ENCODE measurements at places on chromosomes 1 and 21.

DNA sequence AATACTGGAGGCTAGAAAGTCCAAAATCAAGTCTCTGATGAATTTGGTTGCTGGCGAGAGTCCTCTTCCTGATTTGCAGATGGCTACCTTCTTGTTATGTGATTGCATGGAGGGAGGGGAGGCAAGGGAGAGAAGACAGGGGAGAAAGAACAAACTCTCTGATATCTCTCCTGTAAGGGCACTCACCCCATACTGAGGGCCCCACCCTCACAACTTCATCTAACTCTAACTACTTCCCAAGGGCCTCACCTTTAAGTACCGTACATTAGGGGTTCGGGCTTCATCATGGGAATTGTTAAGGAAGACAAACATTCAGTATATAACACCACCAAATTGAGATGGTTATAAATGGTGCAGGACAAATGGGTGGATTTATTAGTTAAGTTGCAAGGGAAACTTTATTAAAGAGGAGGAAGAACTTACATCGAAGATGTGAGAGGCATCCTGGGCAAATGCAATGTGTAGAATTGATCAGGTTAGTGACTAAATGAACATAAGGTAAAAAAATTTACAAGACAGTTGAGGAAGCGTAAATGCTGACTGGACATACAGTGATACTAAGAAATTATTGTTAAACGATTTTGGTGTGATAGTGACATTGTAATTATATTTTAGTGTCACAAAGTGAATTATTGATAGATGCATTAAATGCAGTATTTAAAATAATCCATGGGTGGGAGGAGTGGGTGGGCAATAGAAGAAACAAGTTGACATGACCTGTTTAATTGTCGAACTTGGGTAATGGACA, 10.6 kb downstream of the OR2B11 start:
- no peak for DNase-seq

- DNase-seq, result no peak
Measured at GRCh38 chr1:63135174-63135512, 187.2 kb upstream of the FOXD3 start.

DNA sequence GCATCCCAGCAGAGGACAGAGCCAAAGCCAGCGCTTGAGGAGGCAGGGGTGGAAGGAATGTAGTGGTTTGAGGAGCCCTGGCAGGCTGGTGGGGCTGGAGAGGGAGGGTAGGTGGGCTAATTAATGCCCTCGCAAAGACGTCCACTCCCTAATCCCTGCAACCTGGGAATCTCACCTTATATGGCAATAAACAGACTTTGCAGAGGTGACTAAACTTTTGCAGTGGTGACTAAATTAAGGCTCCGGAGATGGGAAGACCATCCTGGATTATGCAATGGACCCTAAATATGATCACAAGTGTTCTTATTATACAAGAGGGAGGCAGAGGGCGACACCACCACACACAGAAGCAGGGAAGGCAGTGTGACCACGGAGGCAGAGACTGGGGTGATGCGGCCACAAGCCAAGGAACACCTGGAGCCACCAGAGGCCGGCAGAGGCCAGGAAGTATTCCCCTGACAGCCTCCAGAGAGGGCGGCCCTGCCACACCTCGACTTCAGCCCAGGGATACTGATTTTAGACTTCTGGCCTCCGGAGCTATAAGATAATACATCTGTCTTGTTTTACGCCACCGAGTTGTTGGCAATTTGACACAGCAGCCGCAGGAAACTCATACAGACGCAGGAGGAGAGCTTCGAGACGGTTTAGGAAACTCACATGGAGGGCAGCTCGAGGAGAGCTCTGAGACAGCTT, 23.1 kb upstream of the NPPB start:
- DNase-seq, result no peak

- DNase-seq, result no peak
Measured at GRCh38 chr1:165445388-165445787, 462 bp upstream of the RXRG start.

- no peak for DNase-seq
Measured at GRCh38 chr21:43692949-43693348, 26.0 kb upstream of the PDXK start.

GRCh38 chr1:173355281-173356031, 121.7 kb upstream of the PRDX6 start:
- no peak for DNase-seq

GRCh38 chr1:241715435-241715834, 63.4 kb downstream of the WDR64 start:
- no peak for DNase-seq

GRCh38 chr1:109927911-109928321, 17.3 kb downstream of the CSF1 start:
- no peak for DNase-seq

- DNase-seq, result no peak
Measured at GRCh38 chr1:183859119-183859518, 54.2 kb downstream of the RGL1 start.

DNA sequence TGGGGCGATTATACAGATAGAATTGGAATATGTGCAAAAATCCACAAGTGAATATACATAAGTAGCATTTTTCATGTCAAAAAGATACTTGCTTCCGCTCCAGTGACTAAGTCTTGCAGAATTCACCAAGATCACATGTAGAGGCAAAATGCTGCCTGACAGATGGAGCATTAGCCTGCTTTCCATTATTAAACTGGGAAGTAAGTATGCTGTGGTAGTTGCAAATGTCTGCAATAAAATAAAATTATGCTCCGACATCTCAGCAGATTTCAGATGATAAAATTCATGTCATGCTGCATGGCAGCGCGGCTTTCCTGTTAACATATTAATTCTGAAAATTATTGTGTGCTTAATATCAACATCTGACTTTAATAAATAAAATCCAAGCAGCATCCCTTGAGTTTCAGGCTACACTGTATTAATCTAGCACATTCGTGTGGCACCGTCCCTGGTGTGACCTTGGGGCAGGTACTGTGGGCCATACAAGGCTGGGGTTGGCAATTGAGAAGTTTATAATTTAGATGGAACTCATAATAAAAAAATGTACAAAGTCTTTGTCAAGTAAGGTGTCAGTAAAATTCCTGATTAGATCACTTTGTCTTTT, 366.4 kb upstream of the ZP4 start:
- DNase-seq, result no peak

All from type B pancreatic cell (in vitro differentiated cells).